ENCODE measurements at places on chromosomes 16 and 17. TPM values are rescaled to one million over a fixed set of nuclear protein-coding genes. Genes with fewer than 3 reads are reported as not detected.

Gene INCA1
- total RNA-seq, result 0.53 TPM

Gene MPV17L
- total RNA-seq, result 0.09 TPM

Gene CDH13
- not detected for total RNA-seq

DNA sequence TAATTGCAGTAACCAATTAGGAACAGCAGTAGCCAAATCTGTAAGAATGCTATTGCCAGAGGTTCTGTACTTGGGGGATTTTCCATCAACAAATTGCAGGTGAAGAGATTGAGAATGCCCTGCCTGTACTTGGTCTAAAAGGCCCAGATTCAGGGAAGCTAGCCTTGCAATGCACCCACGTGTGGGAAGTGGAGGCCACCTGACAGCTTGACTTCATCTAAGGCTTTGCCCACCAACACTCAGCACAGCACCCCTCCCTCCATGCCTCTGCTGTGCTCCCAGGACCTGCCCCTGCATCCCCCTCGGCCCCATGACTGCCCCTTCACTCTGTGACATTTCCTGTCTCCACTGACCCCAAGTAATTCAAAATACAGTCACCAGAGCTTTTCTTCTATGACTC is 79.1 kb upstream of the CDH5 start:
- H3K4me1 ChIP-seq, result no peaks in the 10 kb centered on the region
- H3K36me3 ChIP-seq, result no peaks in the 10 kb centered on the region
- no peak for DNase-seq
- H3K27me3 ChIP-seq, result peaks cover 2% of the 10 kb centered on the region
- no peak overlapping the region for H3K4me3 ChIP-seq
- no peak overlapping the region for H3K27ac ChIP-seq

DNA sequence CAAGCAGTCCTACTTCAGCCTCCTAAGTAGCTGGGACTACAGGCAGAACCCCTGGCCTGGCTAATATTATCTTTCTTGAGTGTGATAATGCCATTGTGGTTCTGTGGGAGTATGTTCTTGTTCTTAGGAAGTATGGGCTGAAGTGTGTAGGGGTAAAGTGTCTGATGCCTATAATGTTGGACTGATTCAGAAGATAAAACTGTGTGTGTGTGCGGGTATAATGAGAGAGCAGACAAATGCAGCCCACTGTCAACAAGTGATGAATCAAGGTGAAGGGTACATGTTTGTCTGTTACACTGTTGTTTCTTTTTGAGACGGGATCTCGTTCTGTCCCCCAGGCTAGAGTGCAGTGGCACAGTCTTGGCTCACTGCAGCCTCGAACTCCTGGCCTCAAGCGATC is 127.5 kb downstream of the CLEC16A start:
- H3K27ac ChIP-seq, result peak overlapping the region; percentile 94
- DNase-seq, result no peak
- H3K4me1 ChIP-seq, result peaks cover 75% of the 10 kb centered on the region
- peak overlapping the region; percentile 18 for H3K4me3 ChIP-seq

- DNase-seq, result no peak
- H3K27me3 ChIP-seq, result no peaks in the 10 kb centered on the region
- peaks cover 33% of the 10 kb centered on the region for H3K4me1 ChIP-seq
Observed at GRCh38 chr17:69605571-69605970, 191.1 kb downstream of the MAP2K6 start.

DNA sequence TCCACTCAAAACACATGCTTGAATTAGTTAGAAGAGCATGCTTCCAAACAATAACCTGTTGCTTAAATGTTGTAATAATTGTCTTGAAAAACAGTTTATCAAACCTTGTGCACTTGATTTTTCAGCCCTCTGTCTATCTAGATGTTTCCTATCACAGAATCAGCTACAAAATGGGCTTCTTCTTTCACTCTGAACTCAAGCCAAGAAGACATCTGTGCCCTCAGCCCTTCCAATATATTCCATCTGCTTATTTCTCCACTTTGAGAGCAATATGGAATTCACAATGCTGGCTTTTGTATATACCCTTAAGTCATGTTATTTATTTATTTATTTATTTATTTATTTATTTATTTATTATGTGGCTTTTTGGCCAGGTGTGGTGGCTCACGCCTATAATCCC is 234.2 kb downstream of the TOX3 start:
- no peak for DNase-seq
- no peaks in the 10 kb centered on the region for H3K36me3 ChIP-seq
- no peak overlapping the region for H3K4me3 ChIP-seq
- no peaks in the 10 kb centered on the region for H3K4me1 ChIP-seq
